ENCODE measurements at places on chromosomes 1 and 21.

- no peak for DNase-seq
These were observed 107.8 kb upstream of the VAV3 start for GRCh38 chr1:108072776-108073175.

DNA sequence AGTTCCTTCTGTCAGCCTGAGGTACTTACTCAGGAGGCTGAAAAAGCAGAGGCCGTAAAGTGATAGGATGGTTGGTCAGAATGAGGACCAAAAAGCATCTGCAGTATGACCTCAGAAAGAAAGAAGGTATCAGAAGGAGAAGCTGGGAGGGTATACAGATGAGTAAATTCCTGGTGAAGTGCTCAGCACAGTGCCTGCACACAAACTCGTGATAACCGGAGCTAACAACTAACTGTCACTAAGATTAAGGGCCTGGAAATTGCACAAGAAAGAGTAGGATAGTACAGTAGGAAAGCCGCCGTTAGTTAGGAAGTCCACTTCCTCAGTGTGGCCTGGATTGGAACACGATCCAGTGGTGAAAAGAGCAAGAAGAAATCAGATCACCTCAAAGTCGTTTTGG is 62.6 kb downstream of the VPS26C start:
- DNase-seq = no peak

DNA sequence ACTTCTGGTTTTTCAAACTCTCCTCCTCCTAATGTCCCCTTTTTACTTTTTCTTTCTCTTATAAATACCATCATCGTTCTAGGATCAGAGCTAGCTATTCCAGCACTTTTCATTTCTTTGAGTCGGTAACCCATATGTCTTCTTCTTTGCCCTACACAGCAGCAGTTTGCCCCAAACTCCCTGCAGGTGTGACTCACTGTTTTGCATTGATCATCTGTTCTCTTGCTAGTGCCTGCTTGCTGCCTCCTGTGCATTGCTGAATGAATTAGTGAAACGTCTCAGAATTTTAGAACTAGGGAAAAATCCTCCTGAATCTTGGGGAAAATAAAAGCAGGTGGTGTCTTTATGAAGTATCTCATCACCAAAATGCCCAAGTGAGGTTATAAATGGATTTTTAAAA is 21.7 kb downstream of the KCNK2 start:
- no peak for DNase-seq

DNA sequence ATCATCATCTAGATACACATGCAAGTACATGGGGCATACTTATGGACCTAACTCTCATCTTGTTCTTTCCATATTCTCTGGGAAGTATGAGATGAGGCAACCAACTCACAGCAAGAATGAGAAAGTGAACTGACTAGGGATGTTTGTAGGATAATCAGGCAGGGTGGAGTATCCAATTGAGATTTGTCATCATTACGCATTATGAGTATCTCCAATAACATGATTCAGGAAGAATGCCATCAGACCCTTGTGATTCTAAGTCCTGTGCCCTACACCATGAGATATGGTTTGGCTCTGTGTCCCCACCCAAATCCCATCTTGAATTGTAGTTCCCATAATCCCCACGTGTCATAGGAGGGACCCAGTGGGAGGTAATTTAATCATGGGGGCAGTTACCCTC is 154.0 kb downstream of the SLC30A10 start:
- DNase-seq = no peak

- DNase-seq = no peak
These were observed 3.2 kb upstream of the PLEKHA6 start for GRCh38 chr1:204362984-204363334.

DNA sequence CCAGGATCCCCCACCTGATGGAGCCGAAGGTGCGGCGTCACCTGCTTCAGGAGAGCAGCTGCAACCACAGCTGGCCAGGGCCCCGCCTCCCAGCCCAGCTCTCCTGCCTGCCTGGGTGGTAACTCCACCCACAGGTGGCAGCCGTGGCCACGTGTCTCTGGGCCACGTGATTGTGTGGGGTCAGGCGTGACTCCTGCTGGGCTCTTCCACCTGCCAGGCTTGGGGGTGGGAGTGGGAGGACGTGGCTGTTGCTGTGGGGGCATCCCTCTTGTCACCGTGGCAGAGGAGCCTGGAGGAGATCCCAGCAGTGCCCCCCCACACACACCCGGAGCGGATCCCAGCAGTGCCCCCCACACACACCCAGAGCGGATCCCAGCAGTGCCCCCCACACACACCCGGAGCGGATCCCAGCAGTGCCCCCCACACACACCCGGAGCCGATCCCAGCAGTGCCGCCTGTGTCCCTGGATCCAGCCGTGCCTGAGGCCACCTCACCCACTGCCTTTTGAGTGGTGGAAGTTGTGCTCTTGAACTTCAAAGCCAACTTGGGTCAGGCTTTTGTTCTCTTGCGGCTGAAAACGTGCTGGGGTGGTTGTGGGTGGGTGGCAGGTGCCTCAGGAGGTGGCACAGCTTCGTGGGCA is 32.2 kb downstream of the POFUT2 start:
- DNase-seq = no peak

GRCh38 chr1:5753549-5754421 is 238.4 kb downstream of the NPHP4 start:
- DNase-seq = no peak

- peak; percentile 94 for DNase-seq
These were observed 64.2 kb downstream of the TCP10L start for GRCh38 chr21:32520875-32521735.

DNA sequence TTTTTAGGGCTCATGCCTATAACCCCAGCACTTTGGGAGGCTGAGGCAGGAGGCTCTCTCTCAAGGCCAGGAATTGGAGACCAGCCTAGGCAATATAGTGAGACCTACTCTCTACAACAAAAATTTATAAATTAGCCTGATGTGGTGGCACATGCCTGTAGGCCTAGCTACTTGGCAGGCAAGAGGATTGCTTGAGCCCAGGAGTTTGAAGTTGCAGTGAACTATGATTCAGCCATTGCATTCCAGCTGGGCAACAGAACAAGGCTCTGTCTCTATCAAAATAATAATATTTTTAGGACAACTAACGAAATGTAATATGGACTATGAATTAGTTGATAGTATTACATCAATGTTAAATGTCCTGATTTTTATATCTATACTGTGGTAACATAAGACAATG is 68.8 kb upstream of the ARID1A start:
- peak; percentile 27 for DNase-seq

GRCh38 chr1:164949771-164950471 is 390.9 kb downstream of the PBX1 start:
- no peak for DNase-seq

- DNase-seq = no peak
These were observed 21.4 kb downstream of the WNT4 start for GRCh38 chr1:22121421-22121911.

- DNase-seq = no peak
These were observed 29.7 kb downstream of the CTH start for GRCh38 chr1:70440642-70441391.

- no peak for DNase-seq
These were observed 45.5 kb upstream of the IRF2BP2 start for GRCh38 chr1:234655328-234656069.

DNA sequence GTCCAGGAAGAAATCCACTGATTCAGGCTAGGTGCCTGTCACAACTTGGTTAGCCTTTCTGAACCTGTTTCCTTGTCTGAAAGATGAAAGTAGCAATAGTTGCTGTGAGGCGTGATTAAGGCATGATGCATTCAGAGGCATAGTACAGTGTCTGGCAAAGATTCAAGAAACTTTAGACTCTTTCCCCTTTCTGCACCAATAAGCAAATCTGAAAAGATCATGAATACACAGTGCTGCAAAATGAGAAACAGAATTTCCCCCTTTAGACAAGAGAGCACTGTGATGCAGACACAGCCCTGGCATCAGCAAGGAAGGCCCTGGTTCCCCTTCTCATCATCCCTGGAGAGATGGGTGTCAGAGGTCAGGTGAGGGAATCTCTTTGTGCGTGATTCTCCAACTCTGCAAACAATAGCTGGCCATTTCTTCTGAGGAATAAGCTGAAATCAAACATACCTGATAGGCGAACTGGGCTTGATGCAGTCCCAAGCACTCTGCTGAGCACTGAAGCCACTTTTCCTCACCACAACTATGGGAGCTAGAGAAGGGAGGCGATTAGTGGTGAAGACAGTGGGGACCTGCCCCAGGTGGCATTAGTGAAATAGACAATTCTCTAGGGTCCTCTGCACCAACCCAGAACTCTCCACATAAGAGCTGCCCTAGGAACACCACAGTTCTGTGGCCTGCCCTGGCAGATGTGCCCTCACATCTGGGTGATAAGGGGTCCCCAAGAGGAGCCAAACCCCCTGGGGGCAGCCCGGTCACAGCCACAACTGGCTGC is 41.7 kb downstream of the ITPKB start:
- no peak for DNase-seq

GRCh38 chr1:227823537-227823936 is 8.1 kb downstream of the PRSS38 start:
- DNase-seq = no peak

DNA sequence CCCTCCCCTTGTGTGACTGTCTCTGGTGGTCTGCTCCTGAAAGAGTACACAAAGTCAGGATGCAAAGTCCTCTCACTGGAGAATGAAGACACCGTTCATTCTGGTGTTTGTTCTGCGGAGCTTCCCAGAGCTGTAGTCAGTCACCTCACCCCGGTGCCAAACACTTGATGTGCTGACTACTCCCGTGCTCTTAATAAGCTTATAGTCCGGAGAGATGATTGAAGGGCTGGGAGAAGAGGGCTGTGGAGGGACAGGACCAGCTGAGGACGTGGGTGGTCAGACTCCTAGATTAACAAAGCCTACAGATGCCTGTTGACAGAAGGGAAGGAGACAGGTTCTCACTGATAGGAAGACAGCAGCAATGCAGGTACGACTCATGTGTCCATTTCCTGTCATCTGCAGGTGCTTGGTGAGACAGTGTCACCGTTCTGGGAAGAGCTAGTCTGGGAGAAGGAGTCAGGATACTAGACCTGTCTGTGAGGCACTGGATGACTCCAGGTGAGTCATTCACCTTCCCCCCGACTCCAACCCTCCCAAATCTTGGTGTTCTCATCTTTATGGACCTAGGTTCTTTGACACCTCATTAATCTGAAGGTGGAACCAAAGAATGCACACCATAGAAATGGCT is 40.4 kb upstream of the LRRN2 start:
- no peak for DNase-seq

DNA sequence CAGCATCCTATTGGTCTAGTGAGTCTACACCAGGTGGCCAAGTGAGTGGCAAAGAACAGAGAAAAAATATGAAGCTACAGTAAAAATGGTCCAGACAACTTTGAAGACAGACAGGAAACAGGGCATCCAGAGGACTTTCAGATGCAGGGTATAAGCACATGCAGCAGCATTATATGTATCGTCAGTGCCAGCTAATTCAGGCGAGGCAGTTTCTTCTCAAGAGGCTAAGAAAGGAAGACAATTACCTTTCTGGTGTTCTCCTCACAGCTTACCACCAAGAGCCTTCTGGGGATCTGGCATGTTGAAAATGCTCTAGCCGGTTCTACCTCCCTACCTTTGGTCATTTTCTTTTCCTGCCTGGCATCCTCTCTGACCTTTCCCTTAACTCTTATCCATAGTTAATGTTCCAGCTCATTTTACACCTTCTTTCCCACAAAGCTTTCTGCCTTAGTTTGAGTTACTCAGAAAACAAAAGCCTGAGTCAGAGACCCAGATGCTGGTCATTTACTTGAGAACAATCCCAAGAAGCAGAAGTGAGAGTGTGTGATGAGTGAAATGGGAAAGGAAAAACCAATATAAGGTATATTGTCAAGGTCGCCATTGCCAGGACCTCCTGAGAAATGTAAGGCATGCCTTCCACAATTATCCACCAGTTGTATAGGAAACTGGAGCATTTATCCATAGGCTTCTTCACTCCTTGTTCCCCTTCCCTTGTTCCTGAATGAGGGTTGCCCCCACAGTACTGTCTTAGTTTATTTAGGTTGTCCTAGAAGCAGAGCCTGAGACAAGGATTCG is 444.1 kb downstream of the PLPP3 start:
- DNase-seq = no peak
